ENCODE measurements at places on chromosomes 16 and 17.
A peak's percentile ranks its signal among the peaks of the same experiment; 100 is the strongest.

GRCh38 chr17:82060614-82061013 lies 5.0 kb downstream of the DUS1L start:
- DNase-seq, result no peak

DNA sequence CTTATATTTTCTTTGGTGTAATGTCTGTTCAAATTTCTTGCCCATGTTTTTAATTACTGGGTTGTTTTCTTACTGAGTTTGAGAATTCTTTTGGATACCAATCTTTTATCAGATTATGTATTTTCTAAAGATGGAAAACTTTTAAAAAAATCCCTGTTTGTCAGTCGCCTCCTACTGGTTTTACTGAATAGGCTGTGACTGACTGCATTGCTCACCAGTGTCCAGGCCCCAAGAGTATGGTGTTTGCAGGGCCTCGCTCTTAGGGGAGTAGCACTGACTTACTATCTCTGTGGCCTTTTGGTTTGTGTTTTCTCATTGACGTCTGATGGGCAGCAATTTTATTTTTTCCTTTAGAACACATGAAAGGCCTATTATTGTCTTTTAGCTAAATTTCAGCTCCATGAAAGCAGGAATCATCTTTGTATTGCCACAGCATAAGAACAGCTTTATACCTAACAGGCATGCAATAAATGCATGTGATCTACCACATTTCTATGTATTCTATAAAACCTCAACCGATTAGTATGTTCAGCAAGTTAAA lies 188.4 kb downstream of the AATF start:
- DNase-seq, result no peak

DNA sequence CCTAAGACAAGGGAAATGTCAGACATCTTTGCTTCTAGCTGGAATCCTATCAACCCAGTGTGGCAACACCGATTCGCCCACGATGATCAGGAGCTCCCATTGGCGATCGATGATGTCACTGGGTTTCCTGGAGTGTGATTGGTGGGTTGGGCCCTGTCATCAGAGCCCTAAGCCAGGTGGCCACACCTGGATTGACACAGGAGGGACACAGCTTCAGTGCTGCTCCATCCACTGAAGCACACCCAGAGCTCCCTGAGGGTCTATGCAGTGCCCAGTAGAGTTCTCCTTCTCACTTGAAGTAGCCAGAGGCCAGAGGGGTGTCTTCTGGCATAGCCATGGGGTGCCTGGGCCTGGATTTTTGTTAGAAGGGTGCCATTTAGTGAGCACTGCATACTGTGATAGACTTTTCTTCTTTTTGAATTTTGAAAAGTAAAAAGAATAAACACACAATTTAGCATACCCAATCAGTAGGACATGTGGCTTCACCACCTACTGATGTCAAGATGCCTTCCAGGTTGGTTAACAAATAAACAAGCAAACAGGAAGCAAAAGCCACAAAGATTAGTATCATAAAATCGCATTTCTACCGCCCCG lies 77.6 kb downstream of the CMIP start:
- peak; percentile 43 for DNase-seq

DNA sequence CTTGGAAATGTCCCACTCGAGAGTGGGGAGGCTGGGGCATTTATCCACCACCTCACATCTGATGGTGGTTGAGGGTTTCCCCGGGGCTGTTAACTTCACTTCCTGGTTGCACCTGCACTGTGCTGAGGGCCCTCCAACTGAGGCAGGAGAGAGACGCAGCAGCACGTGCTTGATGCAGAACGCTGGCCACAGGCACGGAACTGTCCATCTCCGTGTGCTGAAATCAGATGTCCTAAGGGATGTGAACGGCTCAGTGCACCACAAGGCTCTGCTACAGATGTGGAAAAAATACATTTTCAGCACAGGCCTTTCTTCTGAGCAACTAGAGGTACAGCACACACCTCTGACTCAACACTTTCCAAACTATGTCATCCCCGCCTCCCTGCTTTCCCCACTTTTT lies 114.8 kb upstream of the C16orf82 start:
- DNase-seq, result no peak

Data from CD4-positive, alpha-beta T cell treated with Interleukin-15 for 4 hours (primary cell).